ENCODE measurements at places on chromosomes 2 and 18. TPM values are rescaled to one million over a fixed set of nuclear protein-coding genes. Genes with fewer than 3 reads are reported as not detected.
A peak's percentile ranks its signal among the peaks of the same experiment; 100 is the strongest.

- DNase-seq: no peak
These were observed 73.9 kb upstream of the SIX2 start for GRCh38 chr2:45083175-45083574.

DSC2 gene
- not detected for total RNA-seq

- DNase-seq: no peak
These were observed 69.0 kb upstream of the FAM110C start for GRCh38 chr2:115303-115702.

ZBTB14 gene
- 20.9 TPM for total RNA-seq

DNA sequence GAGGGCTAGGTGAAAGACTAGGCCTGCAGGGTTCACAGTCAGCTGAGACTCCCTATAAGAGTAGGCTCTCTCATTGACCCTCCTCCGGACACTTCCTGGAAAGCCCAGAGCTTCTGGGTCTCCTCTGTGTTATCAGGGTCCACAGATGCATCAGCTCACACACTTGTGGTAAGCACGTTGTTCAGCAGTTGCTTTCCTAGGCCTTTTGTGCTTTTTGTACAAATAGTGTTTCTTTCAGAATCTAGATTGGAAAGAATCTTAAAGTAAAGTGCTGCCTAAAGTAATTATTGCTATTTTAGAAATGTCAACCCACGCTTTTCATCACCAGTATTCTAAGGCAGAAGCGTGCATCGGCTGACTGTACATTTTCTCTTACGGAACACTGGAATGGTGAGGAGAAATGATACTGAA is 15.5 kb downstream of the SLC9A2 start:
- DNase-seq: no peak

DNA sequence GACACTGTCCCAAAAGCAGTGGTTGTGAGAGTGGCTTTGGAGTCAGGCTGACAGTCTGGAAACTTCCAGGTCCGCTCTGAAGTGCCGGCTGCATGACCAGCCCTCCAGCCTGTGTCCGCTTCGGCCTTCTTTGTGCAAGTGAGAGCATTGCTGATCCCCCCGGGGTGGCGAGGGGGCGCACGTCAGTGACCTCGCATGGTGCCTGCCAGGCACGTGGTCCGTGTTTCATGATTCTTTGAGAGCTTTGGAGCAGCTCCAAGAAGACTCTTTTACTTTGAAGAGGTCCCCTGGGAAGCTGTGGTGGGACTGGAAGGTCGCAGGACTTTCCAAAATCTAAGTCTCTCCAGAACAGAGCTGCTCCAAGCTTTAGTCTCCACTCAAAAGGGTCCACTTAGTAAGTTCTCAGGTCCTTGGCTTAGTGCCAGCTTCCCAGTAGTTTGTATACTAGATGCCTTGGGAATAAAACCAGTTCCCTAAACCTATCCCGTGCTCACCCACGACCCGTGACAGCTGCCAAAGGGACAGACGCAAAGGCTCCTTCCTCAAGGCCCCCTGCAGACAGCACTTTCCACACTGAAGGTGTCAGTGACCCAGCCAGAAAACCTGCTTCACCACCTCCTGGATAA is 68.8 kb downstream of the ADI1 start:
- DNase-seq: no peak

DNA sequence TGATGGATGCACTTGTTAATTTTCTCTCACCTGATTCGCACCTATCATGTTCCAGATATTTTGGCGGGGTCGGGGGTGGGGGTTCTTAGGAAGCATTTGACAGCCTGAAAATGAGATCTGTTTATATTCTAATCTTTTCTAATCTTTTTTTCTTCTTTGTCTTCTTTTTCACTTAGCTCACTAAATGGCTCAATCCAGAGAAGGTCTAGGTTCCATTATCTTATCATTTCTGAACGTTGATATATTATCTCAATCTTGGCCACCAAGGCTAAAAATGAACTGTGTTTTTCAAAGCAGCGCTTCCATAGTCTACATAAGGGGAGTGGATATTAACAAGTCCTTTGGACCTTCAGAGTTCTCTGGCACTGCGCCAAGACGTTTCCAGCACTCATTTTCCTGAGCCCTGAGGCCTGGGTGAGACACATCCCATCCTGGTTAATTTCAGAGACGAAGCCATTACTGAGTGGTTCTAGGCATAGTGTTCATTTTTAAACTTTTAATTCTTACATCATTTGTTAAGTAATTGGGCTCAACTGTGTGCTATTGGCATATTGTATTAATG is 229.0 kb downstream of the SOX11 start:
- no peak for DNase-seq

GRCh38 chr2:85168942-85169341 is 35.8 kb downstream of the TCF7L1 start:
- DNase-seq: no peak

- DNase-seq: no peak
These were observed 793.6 kb upstream of the ACVR2A start for GRCh38 chr2:147051248-147051647.

GRCh38 chr2:233981574-233982420 is 64.6 kb downstream of the TRPM8 start:
- no peak for DNase-seq

- no peak for DNase-seq
These were observed 123.0 kb upstream of the SERPINE2 start for GRCh38 chr2:224162122-224162521.

KRTCAP3 gene
- total RNA-seq: 10.0 TPM

GRCh38 chr2:61371027-61371426 is 99.9 kb downstream of the USP34 start:
- no peak for DNase-seq

DNA sequence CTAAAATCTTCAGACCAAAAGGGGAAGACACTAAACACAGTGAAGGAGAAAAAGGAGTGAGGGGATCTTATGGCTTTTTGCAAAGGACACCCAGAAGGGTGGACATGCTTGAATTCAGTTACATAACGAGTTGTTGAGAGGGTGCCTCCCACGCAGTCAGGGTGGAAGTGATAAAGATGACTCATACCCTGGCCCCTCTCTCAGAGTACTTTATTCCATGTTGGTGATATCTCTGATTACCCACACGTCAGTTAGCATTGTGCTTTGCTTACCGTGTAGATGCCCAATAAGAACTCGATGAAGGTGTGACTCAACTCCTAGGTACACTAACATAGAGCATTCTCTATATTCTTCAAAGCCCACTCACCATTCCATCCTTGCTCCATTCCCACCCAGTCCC is 44.4 kb downstream of the EN1 start:
- no peak for DNase-seq

DNA sequence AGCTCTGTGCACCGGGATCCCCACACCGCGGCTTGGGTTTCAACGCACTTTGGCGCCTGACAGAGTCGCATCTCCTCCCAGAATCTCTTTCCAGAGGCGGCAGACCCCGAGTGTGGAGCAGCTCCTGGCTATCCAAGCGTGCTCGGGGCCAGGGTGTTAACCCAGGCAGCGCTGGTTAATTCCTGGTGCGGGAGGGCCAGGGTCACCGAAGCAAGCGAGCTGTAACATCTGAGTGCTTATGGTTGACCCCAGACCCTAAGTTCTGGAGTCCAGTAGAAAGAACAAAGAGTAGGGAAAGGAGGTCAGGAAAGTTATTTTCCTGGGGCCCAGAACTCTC is 566 bp upstream of the OSR1 start:
- DNase-seq: no peak

DNA sequence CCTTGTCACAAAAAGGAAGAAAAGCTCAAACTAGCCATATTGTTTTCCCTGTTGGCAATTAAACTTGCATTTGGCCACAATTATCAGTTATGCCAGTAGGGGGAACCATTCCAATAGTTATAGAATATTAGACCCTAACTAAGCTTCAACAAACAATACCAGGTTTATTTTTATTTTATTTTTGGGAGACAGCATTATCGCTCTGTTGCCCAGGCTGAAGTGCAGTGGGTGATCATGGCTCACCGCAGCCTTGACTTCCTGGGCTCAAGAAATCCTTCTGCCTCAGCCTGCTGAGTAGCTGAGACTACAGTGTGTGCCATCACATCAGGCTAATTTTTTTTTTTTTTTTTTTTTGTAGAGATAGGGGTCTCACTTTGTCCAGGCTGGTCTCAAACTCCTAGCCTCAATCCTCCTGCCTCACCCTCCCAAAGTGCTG is 102.1 kb downstream of the ATAD2B start:
- no peak for DNase-seq

- DNase-seq: no peak
These were observed 891.8 kb downstream of the DSC3 start for GRCh38 chr18:30150586-30151250.

GRCh38 chr2:240946654-240947053 is 40.5 kb downstream of the CROCC2 start:
- DNase-seq: no peak

DNA sequence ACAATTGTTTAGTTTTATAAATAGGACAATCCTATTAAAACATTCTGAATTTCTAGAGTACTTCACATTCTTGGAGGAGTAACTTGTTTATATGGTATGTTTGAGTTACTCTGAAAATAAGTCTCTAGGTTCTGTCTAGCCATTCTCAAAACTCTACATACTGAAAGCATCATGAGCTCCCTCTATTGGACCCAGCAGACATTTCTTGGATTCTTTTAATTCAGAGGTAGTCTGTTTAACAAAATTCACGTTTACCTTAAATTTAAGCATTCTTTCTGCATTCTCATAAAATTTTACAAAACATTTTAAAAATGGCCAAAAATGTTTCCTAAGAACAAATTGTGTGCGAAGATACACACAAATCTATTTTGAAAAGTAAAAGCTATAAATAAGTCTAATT is 15.3 kb downstream of the SP9 start:
- no peak for DNase-seq

PAX3 gene
- total RNA-seq: not detected

GRCh38 chr2:221423210-221423804 is 148.8 kb downstream of the EPHA4 start:
- DNase-seq: no peak

DNA sequence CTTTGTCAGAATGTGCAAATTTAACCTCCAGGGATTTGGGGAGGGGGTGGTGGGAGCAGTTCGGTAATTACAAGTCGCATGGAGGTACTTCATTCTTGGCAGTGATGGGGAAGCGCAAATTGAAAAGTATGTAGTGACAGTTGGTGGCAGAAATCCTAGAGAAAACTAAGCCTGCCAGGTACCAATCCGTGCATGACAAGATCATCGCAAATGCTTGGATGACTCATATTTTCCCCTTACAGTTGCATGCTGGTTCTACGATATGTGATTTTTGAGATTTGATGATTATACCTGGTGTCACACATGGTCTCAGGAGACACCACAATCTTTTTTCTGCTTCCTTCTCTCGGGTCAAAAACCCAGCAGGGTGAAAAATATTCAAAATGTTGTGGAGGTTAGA is 479.7 kb upstream of the ID2 start:
- DNase-seq: no peak

CELF4 gene
- not detected for total RNA-seq

LONRF2 gene
- 0.17 TPM for total RNA-seq

- DNase-seq: no peak
These were observed 75.1 kb downstream of the AGPS start for GRCh38 chr2:177467646-177468045.

GRCh38 chr2:127776122-127776780 is 34.7 kb downstream of the WDR33 start:
- DNase-seq: no peak

DNA sequence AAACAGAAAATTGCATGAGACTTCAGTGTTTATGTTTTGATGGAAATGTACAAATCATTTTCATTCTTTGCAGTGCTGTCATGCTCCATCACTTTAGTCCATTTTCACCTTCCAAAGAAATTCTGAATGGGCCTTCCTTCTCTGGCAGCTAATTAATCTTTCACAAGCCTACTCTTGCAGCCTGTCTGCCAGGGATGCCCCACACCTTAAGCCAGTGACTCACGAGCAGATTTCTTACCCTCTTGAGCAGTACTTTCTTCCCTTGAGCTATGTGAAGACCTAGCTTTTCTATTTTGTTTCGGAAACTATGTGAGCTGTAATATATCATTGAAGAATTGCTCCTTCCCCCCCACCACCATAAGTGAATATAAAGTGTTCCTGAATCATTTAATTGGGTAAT is 404.3 kb upstream of the VWC2L start:
- no peak for DNase-seq

PTRHD1 gene
- total RNA-seq: 41.1 TPM

DNA sequence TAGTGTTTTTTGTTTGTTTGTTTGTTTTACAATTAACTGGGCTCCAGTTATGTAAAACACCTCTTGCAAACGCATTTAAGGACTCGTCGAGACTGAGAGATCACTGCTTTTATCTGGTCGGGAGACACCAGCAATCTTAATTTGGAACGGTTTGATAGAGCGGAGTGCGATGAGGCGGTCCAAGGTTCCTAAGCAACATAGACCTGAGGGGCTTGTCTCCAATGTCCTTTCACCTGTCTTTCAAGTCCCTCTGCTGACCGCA is 729 bp upstream of the SELENOI start:
- no peak for DNase-seq

DNA sequence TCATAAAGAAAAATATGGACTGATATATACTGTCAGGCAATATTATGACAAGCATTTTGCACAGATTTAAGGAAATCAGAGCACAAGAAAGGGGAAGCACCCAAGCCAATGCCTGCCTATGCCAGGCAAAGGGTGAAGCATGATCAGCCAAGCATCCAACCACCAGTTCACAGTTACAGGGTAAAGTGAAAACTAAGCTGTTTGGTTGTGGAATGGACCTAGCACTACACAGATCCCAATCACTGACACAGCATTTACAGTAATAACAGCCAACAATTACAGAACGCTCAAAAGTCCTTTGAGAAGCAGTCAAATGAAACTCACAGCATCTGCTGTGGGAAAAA is 90.3 kb downstream of the SP3 start:
- peak; percentile 39 for DNase-seq

DNA sequence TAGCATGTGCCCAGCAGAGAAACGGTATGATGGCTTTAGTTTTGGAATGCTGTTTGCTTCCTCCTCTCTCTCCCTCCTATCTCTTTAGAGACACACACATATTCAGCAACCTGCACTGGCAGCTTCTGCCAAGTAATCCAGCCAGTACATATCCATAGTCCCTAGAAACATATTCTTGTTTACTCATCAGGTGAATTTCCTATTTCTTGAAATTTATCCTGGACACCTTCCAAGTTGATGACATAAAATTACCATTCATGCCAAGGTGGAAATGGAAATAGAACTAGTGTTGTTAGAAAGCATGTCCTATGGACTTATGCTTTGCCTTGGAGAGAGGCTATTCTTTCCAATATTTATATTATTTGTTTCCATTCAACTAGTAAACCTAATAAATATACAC is 50.9 kb upstream of the RGPD4 start:
- DNase-seq: no peak

DNA sequence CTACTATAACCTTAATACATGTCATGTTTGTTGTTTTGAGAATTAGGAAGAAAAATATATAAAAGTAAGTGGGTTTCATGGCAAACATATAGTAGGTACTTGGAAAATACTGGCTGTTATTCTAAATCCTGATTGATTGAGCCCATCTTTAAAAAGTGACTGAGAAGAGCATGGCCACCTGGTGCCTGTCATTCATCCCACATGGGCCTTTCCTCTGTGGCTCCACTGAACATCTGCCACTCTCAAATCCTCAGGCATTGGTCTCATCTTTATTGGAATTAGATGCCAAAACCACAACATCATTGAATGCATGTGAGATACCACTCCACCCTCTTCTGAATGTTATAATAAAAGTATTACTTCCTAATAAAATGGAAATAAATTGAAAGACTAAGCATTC is 101.6 kb upstream of the TTN start:
- DNase-seq: no peak

Data from activated B cell treated with CpG ODN at 0.5 μM for 24 hours (primary cell).